ENCODE measurements at places on chromosomes 5 and 9. TPM values are rescaled to one million over a fixed set of nuclear protein-coding genes. Genes with fewer than 3 reads are reported as not detected.

PLAC8L1 gene
- not detected for total RNA-seq

TMEM171 gene
- not detected for total RNA-seq

AFF4 gene
- total RNA-seq = 79.1 TPM

C5orf58 gene
- not detected for total RNA-seq

EGFLAM gene
- 15.2 TPM for total RNA-seq

ECM2 gene
- 10.8 TPM for total RNA-seq

TAF11L10 gene
- total RNA-seq = not detected

GRCh38 chr5:152723482-152723881, 318.4 kb upstream of the NMUR2 start:
- no peak overlapping the region for H3K4me3 ChIP-seq
- H3K36me3 ChIP-seq = no peaks in the 10 kb centered on the region
- H3K27me3 ChIP-seq = no peaks in the 10 kb centered on the region
- H3K27ac ChIP-seq = no peak overlapping the region
- no peak for DNase-seq
- no peaks in the 10 kb centered on the region for H3K4me1 ChIP-seq

DNA sequence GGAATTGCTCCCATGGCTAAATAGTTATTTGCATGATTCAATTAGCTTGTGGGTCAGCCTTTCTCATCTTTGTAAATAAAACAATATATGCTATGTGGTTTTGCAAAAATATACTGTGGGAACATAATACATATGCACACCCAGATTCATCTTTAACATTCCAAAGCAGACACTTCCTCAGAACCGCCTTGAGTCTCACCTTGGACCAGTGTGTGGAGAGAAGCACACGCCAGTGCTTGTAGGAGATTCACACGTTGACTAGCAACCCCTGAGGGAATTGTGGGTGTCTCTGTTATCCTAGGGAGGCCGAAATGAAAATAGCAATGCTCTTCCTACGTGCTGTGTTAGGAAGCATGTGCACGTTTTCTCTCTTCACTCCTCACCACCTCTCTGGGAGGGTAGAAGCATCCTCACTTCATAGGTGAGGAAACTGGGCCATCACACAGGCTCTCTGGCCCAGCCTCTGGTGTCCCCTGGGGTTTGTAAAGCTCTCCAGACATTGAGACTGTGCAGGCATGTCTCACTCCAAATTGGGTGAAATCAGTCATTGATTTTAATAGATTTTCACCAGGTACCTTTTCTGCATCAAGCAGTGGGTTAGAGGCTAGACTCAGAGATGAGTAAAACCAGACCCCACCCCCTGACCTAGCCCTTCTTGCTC, 221.7 kb downstream of the PBX3 start:
- H3K4me1 ChIP-seq = no peaks in the 10 kb centered on the region
- H3K36me3 ChIP-seq = peaks cover 7% of the 10 kb centered on the region
- DNase-seq = no peak
- H3K4me3 ChIP-seq = no peak overlapping the region
- H3K27ac ChIP-seq = no peak overlapping the region
- no peaks in the 10 kb centered on the region for H3K27me3 ChIP-seq

DNA sequence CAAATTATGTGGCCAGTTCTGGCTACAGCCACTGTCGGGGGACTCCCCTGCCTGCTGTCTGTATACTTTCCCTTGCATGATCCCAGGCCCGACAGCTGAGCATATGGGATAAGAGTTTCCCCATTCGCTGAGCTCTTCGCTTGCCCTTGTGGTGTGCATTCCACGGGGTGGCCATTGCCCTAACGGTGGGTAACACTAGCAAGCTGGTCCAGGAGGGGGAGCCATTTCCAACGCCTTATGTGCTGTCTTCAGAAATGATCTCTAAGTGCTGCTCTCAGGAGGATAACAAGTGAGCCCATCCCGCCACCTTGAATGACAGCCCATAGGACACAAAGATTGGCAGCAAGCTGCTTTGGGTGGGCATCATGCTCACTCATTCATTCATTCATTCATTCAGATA, 190.9 kb downstream of the FSTL4 start:
- H3K27ac ChIP-seq = no peak overlapping the region
- no peak overlapping the region for H3K4me3 ChIP-seq
- peak; percentile 70 for DNase-seq
- H3K4me1 ChIP-seq = peaks cover 10% of the 10 kb centered on the region
- H3K36me3 ChIP-seq = no peaks in the 10 kb centered on the region
- no peaks in the 10 kb centered on the region for H3K27me3 ChIP-seq

- H3K4me1 ChIP-seq = peaks cover 5% of the 10 kb centered on the region
- H3K36me3 ChIP-seq = no peaks in the 10 kb centered on the region
These were observed 117.6 kb upstream of the S1PR3 start for GRCh38 chr9:88873635-88874034.

GRCh38 chr5:115415143-115415491, 118.7 kb upstream of the CCDC112 start:
- peak overlapping the region; percentile 36 for H3K27ac ChIP-seq
- DNase-seq = no peak
- H3K4me1 ChIP-seq = peaks cover 7% of the 10 kb centered on the region

DNA sequence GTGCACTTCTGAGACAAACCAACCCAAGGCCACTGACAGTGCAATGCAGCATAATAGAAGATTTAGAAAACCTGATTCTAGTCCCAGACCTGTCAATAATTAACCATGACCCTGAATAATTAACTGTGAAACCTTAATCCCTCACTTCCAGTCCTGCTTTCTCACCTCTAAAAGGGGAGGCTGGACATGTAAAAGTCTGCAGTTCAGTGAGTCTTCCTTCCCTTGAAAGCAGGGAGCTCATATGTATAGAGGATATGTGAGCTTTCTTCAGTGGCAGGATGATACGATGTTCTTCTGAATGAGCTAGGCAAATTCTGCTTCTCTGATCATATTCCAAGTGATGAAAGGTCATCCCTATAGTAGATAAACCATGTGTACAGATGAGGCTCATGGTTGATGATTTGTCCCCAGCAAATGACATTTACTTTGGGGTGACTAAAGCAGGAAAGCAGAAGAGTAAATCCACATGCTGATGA, 2.9 kb downstream of the KCNV2 start:
- H3K4me1 ChIP-seq = peaks cover 11% of the 10 kb centered on the region
- no peaks in the 10 kb centered on the region for H3K36me3 ChIP-seq
- no peak overlapping the region for H3K4me3 ChIP-seq
- DNase-seq = no peak
- no peaks in the 10 kb centered on the region for H3K27me3 ChIP-seq
- no peak overlapping the region for H3K27ac ChIP-seq

- H3K4me3 ChIP-seq = no peak overlapping the region
- no peaks in the 10 kb centered on the region for H3K36me3 ChIP-seq
- no peaks in the 10 kb centered on the region for H3K27me3 ChIP-seq
- DNase-seq = no peak
- H3K4me1 ChIP-seq = no peaks in the 10 kb centered on the region
- H3K27ac ChIP-seq = no peak overlapping the region
These were observed 8.5 kb downstream of the OR1N2 start for GRCh38 chr9:122561446-122561845.

DNA sequence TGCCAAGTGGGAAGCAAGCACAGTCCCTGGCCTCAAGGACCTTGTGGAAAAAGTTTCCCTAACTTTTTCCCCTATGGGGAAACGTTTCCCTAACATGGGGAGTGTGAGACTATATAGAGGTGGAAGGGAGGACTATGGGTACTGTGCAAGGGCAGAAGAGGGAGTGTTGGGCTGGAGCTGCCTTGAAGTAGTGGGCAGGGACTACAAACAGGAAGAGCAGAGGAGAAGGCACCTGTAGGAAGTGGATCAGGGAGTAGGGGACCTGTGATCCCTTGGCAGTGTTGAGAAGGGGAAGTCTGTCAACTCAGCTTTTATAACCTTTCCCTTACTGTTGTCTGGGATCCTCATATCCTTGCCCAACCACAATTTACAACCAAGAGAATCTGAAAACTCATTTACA, 1.4 kb downstream of the CMYA5 start:
- H3K27ac ChIP-seq = no peak overlapping the region
- no peak for DNase-seq
- peaks cover 11% of the 10 kb centered on the region for H3K4me1 ChIP-seq
- H3K4me3 ChIP-seq = no peak overlapping the region
- peaks cover 6% of the 10 kb centered on the region for H3K36me3 ChIP-seq

- H3K4me3 ChIP-seq = no peak overlapping the region
- no peaks in the 10 kb centered on the region for H3K4me1 ChIP-seq
- no peak overlapping the region for H3K27ac ChIP-seq
- DNase-seq = no peak
These were observed 121.7 kb downstream of the OLFM1 start for GRCh38 chr9:135209136-135209535.

DNA sequence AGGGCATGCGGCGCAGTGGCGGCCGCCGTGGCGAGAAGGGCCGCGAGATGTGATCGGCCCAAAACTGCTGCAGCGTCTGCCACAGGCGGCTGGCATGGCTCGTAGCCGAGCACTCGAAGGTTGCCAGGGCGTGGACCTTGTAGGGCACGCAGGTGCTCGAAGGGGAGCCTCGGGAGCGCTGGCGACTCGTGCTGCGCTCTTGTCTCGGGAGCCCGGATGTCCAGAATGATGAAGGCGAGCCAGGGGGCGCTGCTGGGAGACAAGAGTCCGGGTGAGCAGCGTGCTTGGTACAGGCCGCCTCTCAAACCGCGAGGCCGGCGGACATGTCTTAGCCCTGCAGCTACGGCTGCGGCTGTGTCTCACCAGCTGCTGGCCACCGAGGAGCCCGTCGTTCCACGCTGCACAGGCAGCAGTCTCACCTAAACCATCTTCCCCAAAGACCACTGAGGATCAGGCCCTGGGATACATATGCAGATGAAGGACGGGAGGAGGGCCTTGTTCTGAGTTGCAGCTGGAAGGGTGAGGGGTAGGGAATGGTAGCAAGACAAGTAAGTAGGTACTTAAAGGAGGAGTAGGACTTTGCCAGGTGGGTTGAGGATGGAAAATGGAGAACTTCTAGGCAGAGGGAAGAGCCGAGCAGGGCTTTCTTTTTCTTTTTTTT, 1.7 kb downstream of the CBY3 start:
- no peak for DNase-seq
- no peaks in the 10 kb centered on the region for H3K36me3 ChIP-seq
- peak overlapping the region; percentile 59 for H3K4me3 ChIP-seq
- no peaks in the 10 kb centered on the region for H3K27me3 ChIP-seq

- H3K4me1 ChIP-seq = no peaks in the 10 kb centered on the region
- H3K27me3 ChIP-seq = no peaks in the 10 kb centered on the region
- no peak overlapping the region for H3K27ac ChIP-seq
- H3K36me3 ChIP-seq = no peaks in the 10 kb centered on the region
- H3K4me3 ChIP-seq = no peak overlapping the region
These were observed 108.4 kb upstream of the NREP start for GRCh38 chr5:111865356-111865755.

DNA sequence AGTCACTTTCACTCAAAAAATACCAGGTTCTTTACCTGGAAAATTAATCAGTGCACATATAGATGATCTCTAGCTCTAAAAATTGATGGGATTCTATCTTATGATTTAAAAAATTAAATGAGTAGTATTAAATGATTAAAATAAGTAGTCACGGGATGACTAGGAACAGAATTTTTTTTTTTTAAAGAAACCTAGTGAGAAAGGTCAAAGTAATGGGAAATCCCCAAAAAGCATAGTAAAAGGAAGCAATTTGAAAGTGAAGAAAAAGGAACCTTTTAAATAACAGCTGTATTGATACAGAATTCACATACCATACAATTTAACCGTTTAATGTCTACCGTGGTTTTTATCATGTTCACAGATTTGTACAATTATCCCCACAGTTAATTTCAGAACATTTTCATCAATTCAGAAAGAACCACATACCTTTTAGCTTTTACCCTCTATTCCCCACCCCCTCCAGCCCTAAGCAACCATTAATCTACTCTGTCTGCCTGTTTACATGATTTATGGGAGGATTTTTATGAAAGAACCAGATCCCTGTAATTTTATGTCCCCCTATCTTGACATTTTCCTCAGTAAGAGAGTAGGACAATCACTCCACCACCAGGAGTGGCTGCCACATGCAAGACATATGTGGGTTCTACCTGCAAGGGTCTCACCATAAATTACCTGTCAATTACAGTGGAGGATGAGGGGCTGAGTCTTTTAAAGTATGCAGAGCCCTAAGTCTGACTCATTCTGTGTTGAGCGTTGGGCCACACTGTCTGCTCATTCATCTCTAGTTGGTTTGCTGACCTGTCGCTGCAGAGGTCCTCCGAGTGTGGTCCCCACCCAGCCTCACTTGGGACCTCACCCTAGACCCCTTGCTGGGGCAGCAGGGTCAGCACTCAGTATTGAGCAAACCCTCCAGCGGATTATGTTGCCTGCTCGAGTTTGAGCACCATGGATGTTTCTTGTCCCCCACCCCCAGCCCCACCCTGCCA, 16.0 kb downstream of the ANKRD33B start:
- H3K4me3 ChIP-seq = no peak overlapping the region
- H3K27me3 ChIP-seq = no peaks in the 10 kb centered on the region
- H3K27ac ChIP-seq = no peak overlapping the region
- no peaks in the 10 kb centered on the region for H3K36me3 ChIP-seq
- DNase-seq = no peak

DNA sequence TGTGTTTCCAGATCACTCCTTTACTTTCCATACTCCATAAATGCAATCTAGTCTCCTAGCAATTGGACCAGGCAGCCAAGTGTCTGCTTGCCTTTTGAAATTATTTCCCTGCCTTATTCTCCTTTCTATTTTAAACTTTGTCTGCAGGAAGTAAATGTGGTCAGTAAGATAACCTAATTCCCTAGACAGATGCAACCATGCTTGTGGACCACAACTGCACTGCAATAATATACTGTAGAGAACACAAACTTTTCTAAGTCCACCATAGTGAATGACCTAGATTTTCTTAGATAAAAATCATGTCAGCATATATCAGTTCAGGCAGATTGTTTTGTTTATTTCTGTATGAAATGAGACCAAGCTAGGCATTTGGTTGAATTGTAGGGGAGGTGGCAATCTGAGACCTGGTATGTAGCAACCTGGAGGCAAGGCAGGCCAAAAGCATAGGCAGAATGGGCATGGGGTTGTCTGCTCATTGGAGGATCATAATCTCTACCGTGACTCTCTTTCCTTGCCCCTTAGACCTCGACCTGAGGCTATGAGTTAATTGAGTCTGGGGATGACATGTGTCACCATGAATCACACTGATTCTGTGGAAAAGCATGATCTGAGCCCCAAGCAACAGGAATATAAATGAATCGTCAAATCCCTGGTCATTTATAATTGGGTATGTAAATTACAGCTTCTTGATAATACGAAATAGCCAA, 20.7 kb downstream of the ACTL7B start:
- no peak overlapping the region for H3K4me3 ChIP-seq
- H3K27me3 ChIP-seq = no peaks in the 10 kb centered on the region
- peaks cover 5% of the 10 kb centered on the region for H3K4me1 ChIP-seq
- no peak overlapping the region for H3K27ac ChIP-seq
- no peak for DNase-seq
- no peaks in the 10 kb centered on the region for H3K36me3 ChIP-seq

DNA sequence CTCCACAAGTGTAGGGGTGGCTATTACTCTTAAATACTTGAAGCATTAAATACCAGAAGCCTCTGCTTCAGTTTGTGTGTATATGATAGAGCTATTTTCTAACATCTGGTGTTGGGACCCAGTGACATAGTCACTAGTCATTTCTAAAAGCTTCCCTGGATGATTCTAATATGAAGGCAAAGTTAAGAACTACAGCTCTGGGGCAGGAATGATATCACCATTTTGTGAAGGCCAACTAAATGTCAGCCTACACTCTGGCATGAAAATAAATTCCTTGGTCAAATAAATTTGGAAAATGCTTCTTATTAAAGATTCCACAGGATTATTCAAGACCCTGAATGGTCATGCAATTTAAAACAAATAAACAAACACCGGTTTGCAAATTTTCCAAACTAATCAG, 197.7 kb downstream of the PLK2 start:
- no peak for DNase-seq
- no peaks in the 10 kb centered on the region for H3K36me3 ChIP-seq
- H3K4me3 ChIP-seq = no peak overlapping the region
- no peaks in the 10 kb centered on the region for H3K27me3 ChIP-seq

GRCh38 chr5:83277154-83277553, 194.4 kb upstream of the VCAN start:
- no peaks in the 10 kb centered on the region for H3K36me3 ChIP-seq
- H3K4me3 ChIP-seq = no peak overlapping the region
- no peaks in the 10 kb centered on the region for H3K27me3 ChIP-seq
- H3K27ac ChIP-seq = no peak overlapping the region
- no peaks in the 10 kb centered on the region for H3K4me1 ChIP-seq

Data from vagina (tissue), 2 donors.